ENCODE measurements at places on chromosomes 1 and 21.

DNA sequence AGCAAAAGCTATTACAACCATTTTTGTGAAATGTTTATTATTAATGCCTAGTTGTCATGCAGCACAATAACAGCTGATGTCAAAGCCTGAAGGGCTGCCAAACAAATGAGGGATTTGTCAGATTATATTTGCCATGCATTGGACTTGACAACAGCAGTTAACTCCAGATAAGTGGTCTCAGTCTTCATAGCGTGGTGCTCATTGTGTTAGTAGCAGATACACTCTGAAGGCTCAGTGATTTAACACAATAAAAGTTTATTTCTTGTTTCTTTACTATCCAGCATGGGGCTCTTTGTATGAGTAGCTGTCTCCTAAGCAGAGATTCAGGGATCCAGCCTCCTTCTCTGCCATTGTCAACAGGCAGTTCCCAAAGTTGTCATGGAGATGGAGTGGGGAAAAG is 76.0 kb upstream of the PTGFRN start:
- H3K36me3 ChIP-seq = no peaks in the 10 kb centered on the region
- peaks cover 14% of the 10 kb centered on the region for H3K4me1 ChIP-seq
- H3K4me3 ChIP-seq = no peak overlapping the region
- DNase-seq = no peak
- H3K27me3 ChIP-seq = no peaks in the 10 kb centered on the region

GRCh38 chr1:229287267-229287666 is 16.4 kb downstream of the RAB4A start:
- no peak for DNase-seq
- H3K4me3 ChIP-seq = no peak overlapping the region
- H3K27ac ChIP-seq = no peak overlapping the region
- peaks cover 2% of the 10 kb centered on the region for H3K27me3 ChIP-seq
- peaks cover 14% of the 10 kb centered on the region for H3K36me3 ChIP-seq

DNA sequence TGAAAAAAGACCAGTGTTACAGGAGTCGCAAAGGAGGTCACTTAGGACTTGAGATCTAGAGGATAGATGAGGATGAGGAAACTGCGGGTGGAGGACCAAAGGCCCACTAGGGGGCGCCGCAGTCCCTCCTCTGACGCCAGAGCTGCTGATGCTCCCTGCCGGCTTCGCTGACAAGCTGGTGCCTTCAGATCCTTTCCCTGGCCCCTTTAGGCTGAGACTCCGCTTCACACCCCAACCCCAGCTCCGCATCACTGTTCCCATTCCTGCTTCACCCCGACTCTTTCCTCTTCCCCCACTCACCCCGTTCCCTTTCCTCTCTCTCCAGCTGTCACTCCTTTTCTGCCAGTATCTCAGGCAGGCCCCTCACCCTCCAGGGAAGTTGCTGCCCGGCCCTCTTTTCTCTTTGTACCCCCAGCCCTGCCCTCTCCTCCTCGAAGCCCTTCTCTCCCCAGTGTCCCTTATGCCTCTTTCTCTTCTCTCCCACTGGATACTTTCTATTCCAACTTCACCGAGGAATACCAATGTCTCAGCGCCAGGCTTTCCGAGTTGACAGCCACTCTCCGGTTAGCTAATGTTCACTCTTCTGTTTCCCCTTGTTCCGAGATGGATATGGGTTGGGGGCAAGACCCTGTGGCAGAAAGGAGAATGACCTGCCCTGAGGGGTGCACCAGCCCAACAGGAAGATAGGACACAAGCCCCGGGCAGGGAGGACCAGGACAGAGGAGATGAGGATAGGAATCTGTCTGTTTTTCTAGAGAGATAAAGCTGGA is 4.5 kb downstream of the KCNJ9 start:
- no peaks in the 10 kb centered on the region for H3K4me1 ChIP-seq
- H3K4me3 ChIP-seq = no peak overlapping the region
- peak; percentile 67 for DNase-seq
- no peak overlapping the region for H3K27ac ChIP-seq

GRCh38 chr1:95475686-95476457 is 241.9 kb downstream of the RWDD3 start:
- H3K4me3 ChIP-seq = no peak overlapping the region
- DNase-seq = no peak
- H3K36me3 ChIP-seq = no peaks in the 10 kb centered on the region
- H3K27ac ChIP-seq = no peak overlapping the region
- H3K4me1 ChIP-seq = no peaks in the 10 kb centered on the region
- no peaks in the 10 kb centered on the region for H3K27me3 ChIP-seq

DNA sequence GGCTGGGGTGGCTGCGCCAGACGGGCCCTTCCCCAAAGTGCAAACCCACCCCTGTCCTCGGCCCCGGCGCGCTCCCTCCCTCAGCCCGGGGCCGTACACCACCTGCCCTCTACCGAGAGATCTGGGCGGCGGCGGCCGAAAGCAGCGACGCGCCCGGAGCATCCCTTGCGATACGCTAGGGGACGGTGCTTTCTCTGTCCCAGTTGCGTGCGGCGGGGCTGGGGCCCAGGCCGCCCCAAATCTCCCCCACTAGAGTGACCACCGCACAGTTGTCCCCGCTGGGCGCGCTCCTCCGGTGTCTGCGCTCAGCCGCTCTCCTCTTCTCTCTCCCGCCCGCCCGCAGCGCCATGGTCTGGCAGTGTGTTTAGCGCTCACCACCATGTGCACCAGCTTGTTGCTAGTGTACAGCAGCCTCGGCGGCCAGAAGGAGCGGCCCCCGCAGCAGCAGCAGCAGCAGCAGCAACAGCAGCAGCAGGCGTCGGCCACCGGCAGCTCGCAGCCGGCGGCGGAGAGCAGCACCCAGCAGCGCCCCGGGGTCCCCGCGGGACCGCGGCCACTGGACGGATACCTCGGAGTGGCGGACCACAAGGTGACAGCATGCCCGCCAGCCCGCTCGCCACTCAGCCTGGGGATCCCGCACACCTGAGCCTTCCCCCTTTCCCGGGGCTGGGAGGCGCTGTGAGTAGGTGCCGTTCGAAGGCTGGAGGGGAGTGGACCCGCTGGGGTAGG is 1.0 kb downstream of the ST6GALNAC5 start:
- DNase-seq = no peak
- H3K27me3 ChIP-seq = no peaks in the 10 kb centered on the region
- H3K4me3 ChIP-seq = no peak overlapping the region
- H3K36me3 ChIP-seq = no peaks in the 10 kb centered on the region

- H3K4me1 ChIP-seq = no peaks in the 10 kb centered on the region
- no peak overlapping the region for H3K4me3 ChIP-seq
- H3K36me3 ChIP-seq = no peaks in the 10 kb centered on the region
- peaks cover 6% of the 10 kb centered on the region for H3K27me3 ChIP-seq
These were observed 122.7 kb downstream of the HMGB4 start for GRCh38 chr1:33986390-33987095.

DNA sequence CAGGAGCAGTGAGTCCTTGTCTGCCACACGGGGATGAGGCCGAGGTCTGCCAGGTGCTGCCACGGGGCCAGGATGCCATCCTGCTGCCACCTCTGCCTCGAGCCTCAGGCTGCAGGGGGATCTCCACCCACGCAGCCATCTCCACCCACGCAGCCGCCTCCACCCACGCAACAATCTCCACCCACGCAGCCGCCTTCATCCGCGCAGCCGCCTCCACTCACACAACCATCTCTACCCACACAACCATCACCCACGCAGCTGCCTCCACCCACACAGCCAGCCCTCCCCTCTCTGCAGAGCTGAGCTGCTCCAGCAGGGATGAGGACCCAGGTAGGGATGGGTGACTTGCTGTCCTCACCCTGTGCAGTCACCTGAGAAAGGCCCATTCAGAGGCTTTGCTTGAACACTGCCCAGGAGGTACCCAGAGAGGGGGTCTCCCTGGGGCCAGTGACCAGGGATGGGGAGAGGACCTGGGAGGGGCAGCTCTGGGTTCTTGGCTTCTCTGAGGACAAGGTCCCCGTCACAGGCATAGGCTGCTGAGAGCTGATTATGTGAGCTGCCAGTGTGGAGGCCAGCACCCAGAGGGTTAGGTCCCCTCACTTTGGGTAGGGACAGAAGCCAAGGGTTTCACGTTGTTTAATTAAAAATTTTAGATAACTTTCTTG is 46.6 kb upstream of the TTC34 start:
- no peak overlapping the region for H3K27ac ChIP-seq
- H3K27me3 ChIP-seq = peaks cover 3% of the 10 kb centered on the region

- no peak for DNase-seq
- no peaks in the 10 kb centered on the region for H3K4me1 ChIP-seq
These were observed 155.2 kb downstream of the GABPA start for GRCh38 chr21:25890001-25890400.

GRCh38 chr1:174017231-174017970 is 4.8 kb downstream of the RC3H1 start:
- no peak for DNase-seq
- H3K27me3 ChIP-seq = no peaks in the 10 kb centered on the region
- H3K4me3 ChIP-seq = no peak overlapping the region
- H3K4me1 ChIP-seq = peaks cover 43% of the 10 kb centered on the region
- peaks cover 13% of the 10 kb centered on the region for H3K36me3 ChIP-seq

GRCh38 chr21:44199448-44199847 is 41.3 kb downstream of the ICOSLG start:
- no peaks in the 10 kb centered on the region for H3K4me1 ChIP-seq
- DNase-seq = no peak
- no peak overlapping the region for H3K4me3 ChIP-seq
- no peaks in the 10 kb centered on the region for H3K27me3 ChIP-seq
- H3K36me3 ChIP-seq = no peaks in the 10 kb centered on the region

DNA sequence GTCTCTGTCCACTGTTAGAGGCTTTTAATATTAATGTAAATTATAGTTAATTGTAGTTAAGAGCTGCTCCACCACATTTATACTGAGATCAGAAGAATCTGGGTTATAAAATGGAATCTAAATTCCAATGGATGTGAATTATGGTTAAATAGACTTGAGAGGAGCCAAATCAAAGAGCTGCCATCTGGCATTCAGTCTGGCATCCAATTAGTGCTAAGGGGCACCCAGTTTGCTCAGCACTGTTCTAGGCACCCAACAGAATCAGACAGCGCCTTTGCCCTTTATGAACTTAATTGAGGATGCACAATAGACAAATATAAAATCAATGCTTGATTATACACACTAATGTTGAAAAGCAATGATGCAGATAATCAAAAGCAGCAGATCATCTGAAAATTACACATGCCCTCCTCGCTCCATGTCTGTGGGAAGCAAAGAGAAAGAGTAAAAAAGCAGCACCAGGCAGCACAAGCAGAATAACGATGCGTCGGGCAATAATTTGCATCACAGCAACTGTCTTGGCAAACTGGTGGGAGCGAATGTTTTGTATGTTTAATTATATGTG is 310.1 kb downstream of the BRINP2 start:
- no peaks in the 10 kb centered on the region for H3K27me3 ChIP-seq
- H3K36me3 ChIP-seq = no peaks in the 10 kb centered on the region
- no peak overlapping the region for H3K27ac ChIP-seq
- H3K4me3 ChIP-seq = no peak overlapping the region
- DNase-seq = no peak

DNA sequence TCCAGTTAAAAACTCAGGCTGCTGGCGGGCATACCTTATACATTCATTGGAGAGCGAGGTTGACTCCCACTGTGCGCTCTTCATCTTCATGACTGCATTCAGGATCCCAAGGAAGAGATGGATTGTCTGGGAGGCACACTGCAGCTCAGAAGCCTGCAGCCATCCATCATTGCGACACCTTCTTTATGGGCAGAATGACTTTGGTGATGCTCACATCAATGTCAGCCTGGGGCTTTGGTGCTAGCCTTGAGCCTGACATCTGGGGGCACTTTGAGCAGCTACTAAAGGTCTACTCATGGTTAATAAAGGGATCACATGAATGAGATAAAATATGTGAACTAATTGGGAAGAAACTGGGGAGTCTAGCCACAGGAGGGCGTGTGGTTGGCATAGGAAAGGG is 229.3 kb downstream of the PRDM2 start:
- H3K27me3 ChIP-seq = peaks cover 12% of the 10 kb centered on the region
- no peak for DNase-seq
- H3K27ac ChIP-seq = no peak overlapping the region
- no peak overlapping the region for H3K4me3 ChIP-seq
- H3K36me3 ChIP-seq = no peaks in the 10 kb centered on the region

DNA sequence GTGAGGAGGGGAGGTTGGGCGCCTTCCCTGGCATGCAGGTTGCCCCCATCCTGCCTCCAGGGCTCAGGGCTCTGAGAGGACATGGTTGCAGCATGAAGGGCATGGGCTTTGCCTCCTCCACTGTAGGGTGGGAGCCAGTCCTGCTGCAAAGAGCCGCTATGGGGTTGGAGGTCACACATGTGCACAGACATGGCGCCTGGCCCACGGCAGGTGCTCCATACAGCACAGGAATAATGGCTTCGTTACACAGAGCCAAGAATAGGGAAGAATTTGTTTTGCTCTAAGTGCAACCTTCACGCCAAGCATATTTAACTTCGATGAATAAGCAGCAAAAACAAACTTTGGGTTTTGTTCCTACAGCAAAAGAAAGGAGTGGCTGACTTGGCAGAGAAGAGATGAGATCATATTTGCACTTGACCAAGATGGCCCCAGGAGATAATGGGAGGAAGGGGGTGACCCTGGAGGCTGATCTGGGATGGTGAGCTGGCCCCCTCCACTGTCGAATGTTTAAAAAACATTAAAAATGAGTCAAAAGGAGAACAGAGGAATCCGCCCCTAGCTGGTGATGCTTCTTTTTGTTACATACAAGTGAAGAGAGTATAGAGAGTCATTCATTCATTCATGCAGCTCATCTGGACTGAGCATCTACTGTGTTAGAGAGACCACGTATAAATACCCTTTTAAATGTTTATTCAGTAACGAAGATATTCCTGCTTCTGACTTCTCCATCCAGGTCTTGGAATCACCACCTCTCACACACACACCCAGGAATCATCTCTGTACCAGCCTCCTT is 12.4 kb upstream of the C2CD2 start:
- no peaks in the 10 kb centered on the region for H3K4me1 ChIP-seq
- no peaks in the 10 kb centered on the region for H3K27me3 ChIP-seq
- no peak overlapping the region for H3K27ac ChIP-seq
- no peaks in the 10 kb centered on the region for H3K36me3 ChIP-seq
- no peak for DNase-seq
- H3K4me3 ChIP-seq = no peak overlapping the region

DNA sequence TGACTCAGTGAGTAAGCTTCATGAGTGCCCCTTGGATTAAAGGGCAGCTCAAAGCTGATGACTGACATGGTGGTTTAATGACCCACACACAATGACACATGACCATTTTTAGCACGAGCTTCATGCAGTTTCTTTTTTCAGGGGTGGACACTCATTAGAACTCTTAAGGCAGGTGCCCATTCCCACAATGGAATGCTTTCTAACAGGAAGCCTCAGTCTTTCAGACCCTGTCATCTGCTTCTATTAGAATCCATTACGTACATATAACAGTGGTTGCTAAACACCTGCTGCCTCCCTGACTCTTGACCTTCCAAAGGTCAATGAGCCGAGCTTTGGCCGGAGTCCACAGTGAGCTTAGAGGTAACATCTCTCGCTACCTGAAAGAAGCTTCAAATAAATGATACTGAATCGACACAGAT is 27.4 kb downstream of the AKNAD1 start:
- H3K4me3 ChIP-seq = no peak overlapping the region
- DNase-seq = no peak
- peaks cover 8% of the 10 kb centered on the region for H3K4me1 ChIP-seq

DNA sequence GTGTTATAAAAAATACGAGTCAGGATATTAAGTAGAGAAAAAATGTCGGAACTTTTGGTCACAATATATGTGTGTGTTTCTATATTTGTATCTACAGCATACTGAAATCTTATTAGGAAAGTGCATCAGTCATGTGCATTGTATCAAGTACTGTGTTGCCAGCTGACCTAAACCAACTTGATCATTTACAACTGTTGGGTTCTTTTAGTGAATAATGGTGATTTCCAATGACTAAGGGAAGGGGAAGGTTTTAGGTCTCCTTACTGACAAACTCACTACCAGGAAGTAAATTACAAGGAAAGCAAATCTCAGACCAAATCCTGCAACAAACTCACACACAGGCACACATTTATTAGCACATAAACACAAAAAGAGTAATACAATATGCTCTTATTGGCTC is 142.7 kb downstream of the TSEN15 start:
- no peaks in the 10 kb centered on the region for H3K4me1 ChIP-seq
- H3K4me3 ChIP-seq = no peak overlapping the region
- DNase-seq = no peak
- no peak overlapping the region for H3K27ac ChIP-seq
- no peaks in the 10 kb centered on the region for H3K36me3 ChIP-seq

Data from DND-41 (cell line).